IMR-90 (cell line): ENCODE measurements at places on chromosomes 7 and 10.

DNA sequence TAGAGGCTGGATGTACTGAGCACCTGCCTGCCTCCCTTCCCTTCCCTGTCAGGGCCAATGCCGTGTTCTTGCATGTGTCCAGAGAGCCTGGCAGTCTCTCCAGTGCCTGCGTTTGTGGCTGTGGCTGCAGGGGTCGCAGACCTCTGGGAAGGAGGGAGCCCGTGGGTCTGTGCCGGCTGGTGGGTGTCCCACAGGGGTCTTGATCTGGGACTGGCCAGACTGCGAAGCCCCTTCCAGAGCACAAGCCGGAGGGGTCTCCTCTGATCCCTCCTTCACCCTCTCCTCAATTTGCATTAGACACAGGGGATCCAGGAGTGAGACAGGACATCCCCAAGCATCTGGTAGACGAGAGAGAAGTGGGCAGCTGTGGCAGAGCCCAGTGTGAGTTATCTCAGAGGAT is 199.2 kb downstream of the ADARB2 start:
- DNase-seq, result no peak

GRCh38 chr10:31062856-31063255 is 31.2 kb upstream of the ZNF438 start:
- peak; percentile 14 for DNase-seq

DNA sequence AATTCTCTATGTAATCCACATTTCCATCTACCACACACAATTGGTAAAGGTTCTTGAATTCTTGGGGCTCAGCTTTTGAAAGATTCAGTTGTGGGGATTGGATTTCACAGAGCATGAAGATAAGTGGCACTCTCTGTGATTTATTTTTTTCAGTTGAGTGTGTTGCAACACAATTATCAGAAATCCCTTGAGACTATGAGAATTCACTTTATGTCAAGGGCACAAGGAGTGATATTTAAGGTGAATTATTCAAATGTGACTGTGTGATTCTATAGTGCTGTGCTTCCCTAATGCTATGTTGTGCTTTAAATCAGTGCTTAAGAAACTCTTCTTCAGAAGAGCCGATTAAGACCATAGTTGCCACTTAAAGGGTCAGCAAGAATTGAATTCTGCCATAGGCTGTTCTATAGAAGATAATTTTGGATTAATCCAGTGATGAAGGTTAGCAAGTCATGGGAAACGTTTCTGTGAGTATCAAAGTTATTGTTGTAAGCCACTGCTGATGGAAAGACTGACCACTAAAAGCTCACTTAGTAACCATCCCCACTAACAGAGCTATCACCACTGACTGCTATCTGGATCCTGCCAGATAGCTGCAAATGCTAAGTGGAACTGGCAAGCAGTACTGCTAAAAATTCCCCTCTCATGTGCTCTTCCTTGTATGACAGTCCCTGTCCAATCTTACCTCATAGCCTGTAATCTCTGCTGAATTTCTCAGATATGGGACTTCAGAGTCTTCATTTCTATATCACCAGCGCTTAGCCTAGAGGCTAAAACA is 134.0 kb upstream of the SEMA3D start:
- DNase-seq, result no peak

GRCh38 chr10:80104066-80104926 is 25.8 kb downstream of the TMEM254 start:
- DNase-seq, result peak; percentile 90

DNA sequence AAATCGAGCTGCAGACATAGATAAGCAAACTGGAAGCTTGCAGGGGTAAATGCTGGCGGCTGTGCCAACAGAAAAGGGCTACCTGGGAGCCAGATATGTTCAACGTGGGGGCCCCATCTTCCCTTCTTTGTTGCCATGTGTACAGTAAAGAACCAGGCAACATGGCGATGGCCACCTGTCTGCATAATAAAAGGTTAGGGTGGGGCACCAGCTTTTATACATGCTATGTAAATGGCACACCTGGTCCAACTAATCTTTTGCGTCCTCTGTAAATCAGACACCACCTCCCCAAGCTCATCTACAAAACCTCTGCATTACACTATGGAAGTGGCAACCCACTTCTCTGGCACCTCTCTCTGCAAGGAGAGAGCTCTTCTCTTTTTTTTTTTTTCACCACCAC is 13.9 kb downstream of the BUD31 start:
- no peak for DNase-seq

DNA sequence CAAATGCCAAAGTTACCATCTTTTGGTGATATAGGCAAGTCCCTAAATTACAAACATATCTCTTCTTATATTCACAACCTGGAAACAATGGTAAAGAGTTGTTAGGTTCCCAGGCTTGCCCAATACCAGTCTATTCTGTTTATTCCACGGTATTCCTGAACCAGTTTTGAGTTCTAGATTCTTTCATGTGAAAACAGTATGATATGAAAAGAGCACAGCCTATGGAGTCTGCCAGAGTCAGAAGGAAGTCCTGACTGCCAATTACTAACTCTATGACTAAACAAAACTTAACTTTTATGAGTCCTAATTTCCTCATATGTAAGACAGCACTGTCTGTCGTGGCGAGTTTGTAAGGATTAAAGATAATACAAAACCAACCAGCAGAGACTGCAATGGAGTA is 5.6 kb downstream of the ABI1 start:
- peak; percentile 50 for DNase-seq
